ENCODE measurements at places on chromosomes 5 and 9.

GRCh38 chr5:159819591-159820411 is 96.5 kb upstream of the ADRA1B start:
- no peak for DNase-seq

- no peak for DNase-seq
Measured at GRCh38 chr5:26955161-26955560, 83.2 kb downstream of the CDH9 start.

DNA sequence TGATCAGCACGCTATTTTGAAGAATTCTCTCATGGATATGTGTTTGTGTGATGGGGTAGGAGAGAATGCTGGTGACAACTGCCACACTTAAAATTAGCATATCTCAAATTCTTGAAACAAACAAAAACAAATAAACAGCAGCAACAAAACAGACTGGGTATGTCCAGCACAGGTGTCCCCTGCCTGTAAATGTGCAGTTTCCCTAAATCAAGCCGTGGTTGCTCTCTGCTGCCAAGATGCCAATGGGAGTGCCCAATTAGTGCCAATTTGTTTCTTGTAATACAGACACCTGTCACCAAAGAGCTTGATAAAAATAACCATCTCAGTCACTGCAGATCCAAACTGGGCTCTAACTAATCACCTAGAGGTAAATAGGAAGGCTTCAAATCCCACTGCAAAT is 144.2 kb upstream of the SMARCA2 start:
- DNase-seq: no peak

GRCh38 chr9:8284884-8285283 is 485.3 kb upstream of the DMAC1 start:
- no peak for DNase-seq

DNA sequence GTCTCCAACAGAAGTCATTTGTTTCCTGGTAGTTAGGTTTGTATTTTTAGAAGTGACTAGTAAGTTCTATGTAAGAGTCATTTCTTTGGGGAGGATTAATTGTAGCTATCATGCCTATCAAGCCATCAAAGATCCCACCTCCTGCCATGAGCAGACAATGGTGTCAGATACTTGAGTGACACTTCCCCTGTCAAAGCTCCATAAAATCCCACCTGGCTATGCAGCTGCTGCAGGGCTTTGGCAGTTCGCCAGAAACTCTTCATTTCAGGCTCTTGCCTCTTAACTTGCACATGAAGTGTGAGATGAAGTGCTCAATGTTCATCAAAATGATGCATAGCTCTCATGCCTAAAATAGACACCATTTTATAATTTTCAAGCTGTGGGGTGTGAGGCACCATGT is 312.1 kb downstream of the CDH12 start:
- DNase-seq: no peak

DNA sequence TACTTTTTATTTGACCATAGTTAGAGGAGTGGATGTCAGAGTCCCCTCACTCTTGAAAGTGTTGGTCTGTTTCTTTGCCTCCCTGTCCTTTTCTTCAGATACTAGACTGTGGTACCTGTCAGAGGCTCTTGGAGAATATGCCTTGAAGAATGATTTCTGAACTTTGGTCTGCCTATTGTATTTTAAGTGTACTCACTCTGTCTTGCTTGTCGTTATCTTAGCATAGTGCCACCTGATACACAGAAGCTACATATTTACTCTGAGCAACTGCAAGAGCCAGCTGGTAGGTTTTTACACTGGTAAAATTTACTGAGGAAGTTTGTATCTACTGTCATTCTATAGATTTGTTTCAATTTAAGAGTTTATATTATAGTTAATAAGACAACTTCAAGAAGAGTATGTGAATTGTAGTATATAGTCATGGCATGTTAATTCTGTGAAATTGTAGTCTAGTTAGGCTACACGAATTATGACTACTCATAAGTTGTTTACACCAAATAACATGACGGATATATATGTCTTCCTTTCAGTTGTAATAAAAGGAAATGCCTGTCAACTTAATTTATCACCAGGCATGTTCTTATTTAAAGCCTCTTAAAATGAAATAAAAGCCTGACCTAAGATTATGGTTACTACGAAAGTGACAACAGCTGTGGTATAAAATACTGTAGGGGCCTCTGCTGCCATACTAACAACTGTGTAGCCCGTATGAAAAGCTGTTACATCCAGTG is 201.7 kb downstream of the KDM4C start:
- DNase-seq: no peak

GRCh38 chr5:147831465-147831864 is at the start of gene SPINK1:
TSS of gene SPINK1 (minus strand) at chr5:147831671. CDS start at chr5:147831577, 94 bp downstream.
- DNase-seq: no peak

- DNase-seq: no peak
Measured at GRCh38 chr9:106670418-106670817, 192.5 kb upstream of the ZNF462 start.

DNA sequence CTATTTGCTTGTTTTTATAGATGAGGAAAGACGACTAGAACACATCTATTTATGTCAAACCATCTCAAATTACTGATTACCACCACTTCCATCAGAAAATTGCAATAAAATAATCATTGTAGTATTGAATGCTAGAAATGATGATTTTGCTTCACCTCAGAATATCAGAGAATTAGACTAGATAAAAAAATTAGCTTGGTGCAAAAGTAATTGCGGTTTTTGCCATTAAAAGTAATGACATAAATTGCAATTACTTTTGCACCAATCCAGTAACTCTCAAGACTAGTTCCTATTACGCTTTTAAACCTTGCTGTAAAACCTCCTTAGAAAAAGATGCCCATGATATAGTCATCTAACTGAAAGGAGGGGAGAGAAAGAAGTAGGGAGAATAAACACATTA is 556.7 kb upstream of the GRIN3A start:
- no peak for DNase-seq

- DNase-seq: no peak
Measured at GRCh38 chr5:53422539-53422938, 57.9 kb upstream of the FST start.

DNA sequence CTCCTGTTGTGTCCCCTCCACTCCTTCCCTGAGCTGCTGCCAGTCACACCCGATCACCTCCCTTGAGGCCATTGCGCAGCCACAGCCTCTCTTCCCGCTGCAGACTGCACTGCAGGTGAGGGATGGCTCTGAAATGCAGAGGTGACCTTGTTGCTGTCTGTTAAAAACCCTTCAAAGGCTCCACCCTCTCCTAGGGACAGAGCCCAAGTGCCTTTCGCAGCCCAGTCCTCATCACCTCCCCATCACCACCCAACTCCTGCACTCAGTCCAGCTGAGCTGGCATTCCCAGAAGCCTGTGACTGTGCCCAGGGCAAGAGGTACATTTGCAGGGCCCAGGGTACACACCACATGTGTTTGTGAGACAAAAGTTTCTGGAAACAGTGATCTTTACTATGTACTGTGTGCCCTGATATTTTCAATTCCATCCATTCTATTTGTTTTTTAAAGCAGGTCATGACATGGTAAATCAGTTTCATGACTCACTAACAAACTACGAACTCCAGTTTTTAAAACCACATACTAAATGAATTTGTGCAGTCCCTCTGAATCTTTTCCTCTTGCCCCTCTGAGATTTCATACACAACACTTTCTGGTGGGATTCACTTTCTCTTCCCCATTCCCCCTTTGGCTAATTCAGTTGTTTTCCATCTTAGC is 73.0 kb upstream of the SPOCK1 start:
- no peak for DNase-seq

- no peak for DNase-seq
Measured at GRCh38 chr5:133709209-133709725, 96.9 kb upstream of the FSTL4 start.

DNA sequence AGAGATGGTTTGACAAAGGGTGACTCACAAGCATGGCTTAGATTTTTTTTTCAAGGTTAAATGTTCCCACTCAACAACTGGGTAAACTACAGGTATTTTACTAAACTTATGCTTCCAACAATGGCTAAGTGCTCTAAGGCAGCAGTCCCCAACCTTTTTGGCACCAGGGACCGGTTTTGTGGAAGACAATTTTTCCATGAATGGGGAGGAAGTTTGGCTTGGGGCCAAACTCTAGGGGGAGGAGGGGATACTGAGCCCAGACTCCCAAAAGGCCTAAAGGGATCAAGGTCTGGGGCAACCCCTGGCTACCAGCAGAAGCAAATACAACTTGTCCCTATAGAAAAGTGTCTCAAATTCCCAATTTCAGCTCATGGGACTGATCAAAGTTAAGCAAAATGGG is 32.0 kb upstream of the HSD17B3 start:
- DNase-seq: no peak

DNA sequence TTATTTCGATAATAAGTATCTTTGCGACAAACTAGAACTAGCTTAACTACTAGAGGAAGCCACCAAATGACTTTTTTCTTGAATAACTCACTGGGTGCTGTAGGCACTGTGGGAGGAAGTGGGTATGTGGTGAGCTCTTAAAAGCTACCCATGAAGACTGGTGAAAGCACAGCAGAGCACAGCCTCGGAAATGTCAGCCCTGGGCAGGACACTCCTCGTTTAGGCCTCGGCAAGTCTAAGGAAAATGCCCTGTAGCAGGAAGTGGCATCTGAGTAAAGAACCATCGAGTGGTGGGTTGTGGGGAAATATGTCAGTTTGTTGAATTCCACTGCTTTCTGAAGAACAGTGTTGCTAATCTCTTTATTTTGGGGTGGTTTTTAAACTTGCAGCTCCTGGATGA is 44.0 kb upstream of the NCS1 start:
- DNase-seq: peak; percentile 60

DNA sequence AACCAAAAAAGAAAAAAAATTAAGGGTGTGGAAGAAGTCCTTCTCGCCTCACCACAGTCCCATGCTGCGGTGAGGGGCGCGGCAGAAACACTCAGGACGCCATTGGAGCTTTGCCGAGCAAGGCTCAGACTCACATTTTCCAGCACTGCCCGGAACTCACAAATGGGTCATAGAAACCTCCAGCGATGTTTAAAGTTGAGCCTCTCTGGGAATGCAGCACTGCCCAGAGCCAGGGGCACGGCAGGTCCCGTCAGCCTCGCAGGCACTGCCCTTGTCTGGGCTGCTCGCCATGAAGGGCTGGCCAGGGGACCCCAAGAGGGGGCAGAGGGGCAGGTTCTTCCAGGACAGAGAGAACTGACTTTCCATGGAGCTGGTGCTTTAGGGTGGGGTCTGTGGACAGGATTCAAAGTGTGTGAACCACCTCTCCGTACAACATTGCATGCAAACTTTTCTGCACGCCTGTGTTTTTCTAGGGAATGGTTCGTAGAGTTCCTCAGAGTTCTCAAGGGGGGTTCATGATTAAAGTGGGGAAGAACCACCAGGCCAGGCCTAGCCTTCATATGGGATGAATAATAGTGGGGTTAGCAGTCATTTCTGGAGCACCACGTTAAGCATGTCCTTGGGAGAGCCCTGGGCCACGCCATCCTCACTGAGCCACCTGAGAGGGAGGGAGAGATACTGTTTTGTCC is 38.4 kb downstream of the PRRX2 start:
- DNase-seq: no peak

DNA sequence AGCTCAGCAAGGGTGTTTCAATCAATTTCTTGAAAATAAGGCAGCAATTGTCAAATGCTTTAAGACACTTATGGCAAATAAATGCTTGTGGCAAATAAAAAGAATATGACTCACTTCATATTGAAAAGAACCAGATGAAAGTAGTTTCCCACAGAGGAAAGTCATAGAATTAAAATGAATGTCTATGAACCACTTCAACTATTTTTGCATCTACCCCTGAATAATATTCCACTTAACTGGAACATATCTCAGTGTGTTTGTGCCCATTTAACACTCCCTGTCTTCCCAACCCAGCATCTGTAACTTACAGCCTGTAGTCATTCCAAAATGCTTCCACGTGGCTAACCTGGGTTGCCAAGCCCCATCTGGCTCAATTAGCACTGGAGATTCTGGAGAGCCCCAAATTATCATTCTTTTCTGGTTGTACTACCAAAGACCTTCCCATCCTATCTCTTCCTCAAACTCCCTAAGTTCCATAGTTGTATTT is 84.7 kb downstream of the FEM1C start:
- DNase-seq: no peak

- no peak for DNase-seq
Measured at GRCh38 chr5:93794954-93795353, 53.6 kb upstream of the POU5F2 start.

GRCh38 chr5:62486672-62487071 is 74.1 kb downstream of the IPO11 start:
- no peak for DNase-seq

DNA sequence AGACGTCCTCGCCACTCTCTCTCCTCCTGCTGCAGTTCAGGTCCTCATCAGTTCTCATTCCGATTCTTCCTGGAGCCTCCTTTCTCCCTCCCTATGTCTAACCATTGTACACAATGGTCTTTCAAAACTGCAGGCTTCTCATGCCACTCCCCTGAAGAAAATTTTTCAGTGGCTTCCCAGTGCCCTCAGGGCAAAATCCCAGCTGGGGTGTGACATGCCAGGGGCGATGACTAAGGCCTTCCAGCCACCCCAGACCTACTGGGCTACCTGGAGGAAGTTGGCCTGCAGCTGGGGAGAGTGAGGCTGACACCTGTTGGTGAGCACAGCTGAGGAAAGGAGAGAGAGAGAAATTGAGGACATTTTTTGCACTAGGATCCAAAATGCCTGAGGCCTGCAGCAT is 65.2 kb downstream of the SREK1 start:
- DNase-seq: no peak

DNA sequence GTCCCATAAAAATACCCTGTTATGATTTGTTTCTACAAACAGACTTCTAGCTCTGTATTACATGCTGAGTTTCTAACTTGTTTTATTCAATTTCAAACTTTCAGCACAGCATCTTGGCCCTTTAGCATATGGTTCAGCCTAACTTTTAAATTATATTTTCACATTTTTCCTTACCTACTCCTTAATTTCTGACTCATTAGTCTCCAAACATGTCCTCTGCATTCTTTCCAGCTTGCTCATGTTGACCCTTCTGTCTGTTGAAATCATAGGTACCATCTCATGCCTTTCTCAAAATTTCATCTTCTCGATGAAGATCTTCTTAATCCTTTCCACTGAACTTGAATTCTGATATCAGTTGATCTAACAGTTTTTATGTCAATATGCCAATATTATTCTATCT is 200.9 kb upstream of the RIOK2 start:
- DNase-seq: no peak

DNA sequence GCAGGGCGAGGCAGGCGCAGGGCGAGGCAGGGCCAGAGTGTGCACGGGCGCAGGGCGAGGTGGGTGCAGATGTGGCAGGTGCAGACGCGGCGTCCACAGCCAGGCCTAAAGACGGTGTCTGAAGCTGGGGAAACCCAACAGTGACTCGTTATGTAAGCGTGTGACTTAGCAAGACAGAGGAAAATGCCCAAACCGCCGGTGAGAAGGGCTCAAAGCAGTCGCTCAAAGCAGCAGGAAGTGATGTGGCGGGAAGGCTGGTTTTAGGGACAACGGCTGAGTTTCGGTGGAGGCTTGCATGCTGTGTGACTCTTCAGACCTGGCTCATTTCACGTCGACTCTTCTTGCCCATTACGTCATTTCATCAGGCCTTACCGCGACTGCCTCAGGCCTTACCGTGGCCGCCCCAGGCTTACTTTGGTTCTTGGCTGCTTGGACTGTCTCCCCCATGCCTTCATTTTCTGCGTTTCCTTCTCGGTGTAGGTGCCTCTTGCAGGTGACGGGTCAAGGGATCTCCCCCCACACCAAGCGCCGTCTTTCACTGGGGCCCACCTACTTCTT is 50.5 kb upstream of the EXOC3 start:
- no peak for DNase-seq

- no peak for DNase-seq
Measured at GRCh38 chr5:79133121-79133656, 21.6 kb downstream of the BHMT start.
